ENCODE measurements at places on chromosomes 12 and 14.

DNA sequence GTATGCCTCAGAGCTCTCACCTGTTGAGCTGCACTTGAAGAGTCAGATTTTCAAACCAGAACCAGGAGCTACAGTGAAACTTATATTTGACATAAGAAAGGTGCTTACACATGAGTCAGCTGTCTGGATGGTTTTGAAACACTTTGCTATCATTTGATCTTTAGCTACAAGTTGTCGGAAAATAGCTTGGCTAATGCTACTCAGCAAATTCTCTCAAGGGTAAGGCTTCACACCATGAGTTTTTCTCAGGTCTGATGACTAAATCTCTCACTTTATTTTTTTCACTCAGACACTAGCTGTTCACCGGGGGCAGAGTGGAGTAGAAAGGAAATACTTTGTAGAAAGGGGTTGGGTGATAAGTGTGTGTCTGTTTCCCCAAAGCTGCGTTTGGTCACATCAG lies 171.8 kb downstream of the FLRT2 start:
- DNase-seq, result no peak

GRCh38 chr12:45215419-45216229 lies at the start of gene ANO6:
Gene ANO6, plus strand, starts transcription at chr12:45216095. Its CDS starts 227 bp downstream, at chr12:45216322.
- DNase-seq, result peak; percentile 70

GRCh38 chr14:58540749-58541632 lies 96.8 kb upstream of the DACT1 start:
- no peak for DNase-seq

GRCh38 chr12:25972783-25973182 lies 14.3 kb downstream of the RASSF8 start:
- DNase-seq, result no peak

DNA sequence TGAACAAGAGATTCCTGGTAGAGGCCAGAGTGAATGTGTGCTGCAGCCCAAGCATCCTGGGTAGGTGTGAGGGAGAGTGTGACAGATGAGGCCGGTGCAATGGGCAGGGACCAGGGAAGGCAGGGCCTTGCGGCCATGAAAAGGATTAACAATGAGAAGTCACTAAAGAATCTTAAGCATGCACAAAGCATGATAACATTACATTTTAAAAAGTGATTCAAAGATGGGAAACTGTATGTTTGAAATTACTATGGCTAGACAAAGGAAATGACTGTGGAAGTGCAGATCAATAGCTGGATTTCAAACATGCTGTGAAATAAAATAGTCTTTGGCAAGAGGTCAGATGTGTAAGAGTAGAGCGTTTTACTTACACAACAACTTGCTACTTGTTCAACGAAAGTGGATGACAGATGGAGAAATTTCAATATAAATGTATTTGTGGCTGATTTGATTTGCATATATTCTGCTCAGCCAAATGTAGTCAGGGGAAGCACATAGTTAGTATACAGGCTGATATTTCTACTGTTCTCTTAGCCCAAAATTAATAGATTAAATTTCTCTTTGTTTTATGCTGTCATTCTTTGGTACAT lies 175.5 kb downstream of the CCDC59 start:
- no peak for DNase-seq

- DNase-seq, result no peak
These were observed 143.7 kb upstream of the ABCD2 start for GRCh38 chr12:39763071-39763889.

- no peak for DNase-seq
These were observed 465.8 kb upstream of the SYT1 start for GRCh38 chr12:78398750-78399149.

GRCh38 chr12:26940516-26941214 lies 2.4 kb downstream of the FGFR1OP2 start:
- no peak for DNase-seq

DNA sequence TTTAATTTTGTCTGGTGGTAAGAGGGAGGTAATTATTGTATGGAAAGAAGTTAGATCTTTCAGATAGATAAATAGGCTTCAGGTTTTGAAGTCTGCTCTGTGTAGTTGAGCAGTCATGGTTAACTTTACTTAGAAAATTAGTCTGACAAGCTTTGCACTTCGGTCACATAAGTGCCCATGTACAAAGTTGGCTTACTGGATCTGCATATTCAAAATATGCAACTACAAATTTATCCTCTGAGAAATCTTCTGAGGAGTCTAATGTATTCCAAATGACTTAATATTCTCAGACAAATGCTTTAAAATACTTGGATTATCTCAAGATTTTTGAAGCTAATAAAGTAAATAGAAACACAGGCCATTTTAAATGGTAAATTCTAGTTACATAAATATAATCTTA lies 61.2 kb downstream of the ETNK1 start:
- DNase-seq, result no peak

DNA sequence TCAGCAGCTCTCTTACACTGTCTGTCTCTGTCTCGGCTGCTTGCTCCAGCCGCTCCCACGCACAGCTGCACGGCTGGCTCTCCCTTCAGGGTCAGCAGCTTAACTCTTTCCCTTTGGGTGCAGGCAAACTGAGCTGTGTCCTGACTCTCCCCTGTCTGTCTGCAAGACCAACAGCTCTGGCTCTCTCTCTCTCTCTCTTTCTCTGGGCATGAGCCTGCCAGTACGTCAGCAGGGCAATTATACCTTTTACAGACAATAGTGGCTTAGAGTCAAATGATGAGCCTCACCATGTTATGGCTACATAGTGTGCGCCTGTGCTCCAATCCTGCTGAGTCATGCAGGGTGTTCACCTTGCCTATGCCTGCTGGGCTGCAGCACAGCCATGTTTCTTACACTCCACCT lies 120.5 kb upstream of the DDHD1 start:
- no peak for DNase-seq

- DNase-seq, result no peak
These were observed 49.8 kb downstream of the NTN4 start for GRCh38 chr12:95740751-95741150.

DNA sequence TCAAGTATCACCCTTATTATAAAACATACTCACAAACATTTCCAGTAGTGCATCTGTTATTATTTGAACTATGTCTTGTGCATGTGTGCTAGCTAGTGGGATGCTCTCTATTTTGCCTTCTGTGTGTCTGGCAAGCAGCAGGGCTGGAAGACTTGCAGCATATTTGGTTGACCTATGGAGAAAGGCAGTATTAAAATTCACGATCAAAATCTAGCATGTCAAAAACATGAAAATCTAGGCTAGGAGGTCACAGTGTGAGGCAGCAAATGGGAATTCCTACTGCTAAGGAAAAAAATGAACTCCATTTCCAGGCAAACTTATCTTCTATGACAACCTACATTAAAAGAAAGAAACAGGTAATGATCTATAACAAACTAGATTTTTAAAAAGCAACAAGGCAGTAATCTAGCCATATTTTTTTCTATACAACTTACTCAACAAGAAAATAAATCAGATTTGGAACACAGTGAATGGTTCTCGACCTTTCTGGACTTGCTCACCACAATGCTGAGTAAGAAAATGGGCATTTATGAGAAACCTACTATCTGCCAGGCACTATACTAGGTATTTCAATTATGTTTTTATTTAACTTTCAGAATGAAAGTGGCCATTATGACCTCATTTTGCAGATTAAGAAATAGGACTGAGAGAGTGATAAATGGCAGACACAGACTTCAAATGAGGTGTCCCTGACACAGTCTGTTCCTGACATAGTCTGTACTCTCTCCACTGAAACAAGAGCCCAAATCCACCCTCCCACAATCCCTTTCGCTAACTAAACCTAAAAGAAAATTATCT lies 96.8 kb downstream of the TXNDC16 start:
- no peak for DNase-seq

GRCh38 chr12:128920468-128920867 lies 67.2 kb downstream of the GLT1D1 start:
- no peak for DNase-seq

DNA sequence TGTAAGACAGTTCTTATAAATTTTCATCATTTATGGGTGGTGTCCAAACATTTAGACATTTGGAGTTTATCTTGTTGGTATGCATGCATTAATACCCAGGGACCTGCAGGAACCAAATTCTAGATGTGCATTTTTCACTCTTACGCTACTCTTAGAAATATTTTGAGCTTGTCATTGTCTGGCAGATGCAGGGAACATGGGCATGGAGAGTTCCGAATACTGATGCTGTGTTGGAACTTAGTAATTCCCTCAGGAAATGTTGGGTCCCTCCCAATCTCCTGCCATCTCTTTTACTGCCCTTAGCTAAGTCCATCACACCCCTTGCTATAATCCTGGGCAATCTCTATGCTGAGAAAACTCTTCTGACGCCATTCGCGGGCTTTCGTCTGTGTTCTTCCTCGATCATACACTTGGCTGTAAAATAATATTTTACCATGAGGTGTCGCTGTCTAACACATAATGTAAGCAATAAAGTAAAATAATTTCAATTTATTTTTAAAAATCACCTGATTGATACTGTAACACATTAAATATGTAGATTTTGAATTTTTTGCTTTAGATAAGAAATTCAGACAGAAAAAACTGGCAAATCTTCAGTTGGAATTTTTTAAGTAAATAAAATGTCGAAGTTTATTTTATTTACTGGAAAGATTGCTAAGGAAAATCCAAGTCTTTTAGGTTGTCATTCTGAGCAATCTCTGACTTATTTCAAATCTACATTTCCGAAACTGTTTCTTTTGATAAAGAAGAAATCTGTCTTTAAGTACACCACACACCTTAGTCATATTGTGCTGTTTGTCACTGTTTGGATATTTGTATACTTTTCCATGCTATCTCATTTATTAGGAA lies 304.1 kb upstream of the SSTR1 start:
- DNase-seq, result no peak

GRCh38 chr14:105849933-105850626 lies 323.7 kb downstream of the TMEM121 start:
- no peak for DNase-seq

GRCh38 chr14:24889843-24890242 lies 160.1 kb downstream of the STXBP6 start:
- no peak for DNase-seq

DNA sequence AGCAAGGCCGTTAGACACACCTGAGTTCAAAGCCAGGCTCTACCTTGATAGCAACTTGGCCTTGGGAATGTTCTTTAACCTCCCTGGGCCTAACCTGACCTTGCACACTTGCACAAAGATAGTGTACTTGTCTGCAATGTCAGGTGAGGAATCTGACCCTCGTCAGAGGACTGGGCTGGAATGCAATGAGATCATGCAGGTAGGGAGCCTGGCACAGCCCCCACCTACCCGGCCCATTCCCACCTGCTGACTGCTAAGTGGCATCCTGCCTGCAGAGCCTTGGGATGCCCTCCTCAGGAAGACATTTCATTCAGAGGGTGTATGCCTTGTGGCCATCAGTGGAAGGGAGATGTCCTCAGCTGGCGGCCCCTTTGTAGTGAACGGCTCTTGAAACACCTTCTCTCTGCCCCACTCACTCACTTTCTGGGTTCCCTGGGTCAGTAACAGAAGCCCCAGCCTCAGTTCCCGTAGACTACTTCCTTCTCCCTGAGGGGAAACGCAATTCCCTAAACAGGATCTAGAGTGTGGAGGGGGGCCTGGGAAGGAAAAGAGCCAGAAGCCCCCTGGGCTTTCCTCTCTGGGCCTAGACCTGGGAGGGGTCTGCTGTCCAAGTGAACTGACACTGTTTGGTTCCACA lies 68.0 kb upstream of the DICER1 start:
- DNase-seq, result no peak

GRCh38 chr14:89430391-89431236 lies 13.6 kb upstream of the FOXN3 start:
- DNase-seq, result no peak

GRCh38 chr14:65084554-65085505 lies 17.5 kb downstream of the MAX start:
- no peak for DNase-seq

DNA sequence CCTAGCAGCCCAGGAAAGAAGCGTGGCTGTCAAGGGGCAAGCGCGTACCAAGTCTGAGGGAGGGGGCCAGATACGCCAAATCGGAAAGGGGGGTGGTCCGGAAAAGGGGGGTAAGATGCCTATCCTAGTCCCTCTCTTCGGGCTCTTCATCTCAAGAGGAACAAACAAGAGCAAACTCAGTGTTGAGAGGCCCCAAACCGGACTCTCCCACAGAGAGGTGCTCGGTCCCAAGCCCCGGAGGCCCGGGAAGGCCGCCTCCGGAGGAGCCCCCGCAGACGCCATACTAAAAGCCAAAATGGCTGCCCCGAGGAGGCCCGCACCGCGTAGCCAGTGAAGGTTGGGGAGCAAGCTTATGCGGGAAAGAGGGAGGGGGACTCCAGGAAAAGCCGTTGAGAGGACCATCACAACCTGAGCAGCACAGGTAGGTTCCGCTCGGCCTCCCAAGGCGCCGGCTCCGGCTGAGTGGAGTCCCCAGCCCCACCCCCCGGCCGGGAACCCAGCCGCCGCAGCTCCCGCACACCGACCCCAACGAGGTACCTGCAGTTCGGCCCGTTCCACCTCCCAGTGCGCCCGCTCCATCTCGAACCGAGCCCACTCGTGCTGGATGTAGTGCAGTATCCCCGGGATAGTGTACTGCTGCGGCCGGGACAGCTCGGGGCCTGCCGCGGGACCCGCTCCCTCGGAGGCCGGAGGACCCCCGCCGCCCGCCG lies at the start of gene AP4S1:
AP4S1 (plus strand) TSS at position 283 of the 710 bp plus-strand sequence. CDS start 40,548 bp downstream, outside the sequence.
- DNase-seq, result peak; percentile 35

DNA sequence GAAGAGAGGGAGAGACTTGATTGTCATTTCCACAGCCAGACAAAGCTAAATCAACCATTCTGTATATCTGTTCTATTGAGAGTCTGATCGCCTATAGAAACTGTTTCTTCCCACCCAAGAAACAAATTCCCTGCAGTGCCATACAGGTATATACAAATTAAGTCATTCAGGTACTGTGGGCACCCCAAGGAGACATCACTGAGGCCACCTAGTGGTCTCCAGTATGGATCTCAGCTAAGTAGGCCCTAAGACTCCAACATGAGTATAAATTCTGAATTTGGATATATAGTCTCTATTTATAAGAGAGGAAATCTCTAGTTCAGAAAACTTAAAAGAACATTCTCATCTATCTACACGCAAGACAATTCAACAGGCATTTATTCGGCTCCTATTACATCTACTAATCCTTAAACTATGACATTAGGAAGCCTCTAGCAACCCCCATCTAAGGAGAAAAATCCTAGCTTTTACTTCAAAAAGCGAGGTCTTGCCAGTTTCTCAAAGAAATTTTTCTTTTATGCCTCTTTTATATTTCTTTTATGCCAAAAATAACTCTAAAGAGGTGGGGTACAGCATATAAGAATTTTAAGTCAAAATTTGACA lies 62.6 kb downstream of the DCAF5 start:
- DNase-seq, result no peak

- no peak for DNase-seq
These were observed 46.4 kb upstream of the BMP4 start for GRCh38 chr14:54003064-54003463.

DNA sequence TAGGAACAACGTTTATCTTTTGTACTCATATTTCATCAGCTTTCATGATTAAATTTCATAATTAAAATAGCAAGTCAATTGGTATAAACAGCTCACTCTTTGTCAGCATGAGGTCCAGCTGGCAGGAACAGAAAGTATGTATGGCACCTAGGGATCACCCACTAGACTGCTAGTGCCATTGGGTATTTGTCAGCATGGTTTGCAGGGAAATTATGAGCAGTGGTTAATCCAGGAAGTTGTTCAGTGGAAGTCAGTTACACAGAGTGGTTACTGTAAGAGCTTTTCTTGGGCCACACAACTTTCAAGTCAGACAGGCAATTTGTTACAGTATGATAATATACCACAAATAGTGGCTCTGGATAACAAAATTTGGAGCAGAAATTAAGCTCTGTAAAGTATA lies 340.3 kb upstream of the RGS6 start:
- no peak for DNase-seq

Measured in omental fat pad (tissue), 4 donors.